ENCODE measurements at places on chromosomes 11 and 22.

GRCh38 chr11:105158436-105158835, 18.9 kb upstream of the CARD18 start:
- DNase-seq, result no peak

GRCh38 chr11:103877221-103877620, 159.2 kb upstream of the DDI1 start:
- no peak for DNase-seq

- DNase-seq, result no peak
Measured at GRCh38 chr11:102251423-102251822, 65.9 kb upstream of the BIRC3 start.

- no peak for DNase-seq
Measured at GRCh38 chr11:43685440-43685839, 4.9 kb downstream of the HSD17B12 start.

DNA sequence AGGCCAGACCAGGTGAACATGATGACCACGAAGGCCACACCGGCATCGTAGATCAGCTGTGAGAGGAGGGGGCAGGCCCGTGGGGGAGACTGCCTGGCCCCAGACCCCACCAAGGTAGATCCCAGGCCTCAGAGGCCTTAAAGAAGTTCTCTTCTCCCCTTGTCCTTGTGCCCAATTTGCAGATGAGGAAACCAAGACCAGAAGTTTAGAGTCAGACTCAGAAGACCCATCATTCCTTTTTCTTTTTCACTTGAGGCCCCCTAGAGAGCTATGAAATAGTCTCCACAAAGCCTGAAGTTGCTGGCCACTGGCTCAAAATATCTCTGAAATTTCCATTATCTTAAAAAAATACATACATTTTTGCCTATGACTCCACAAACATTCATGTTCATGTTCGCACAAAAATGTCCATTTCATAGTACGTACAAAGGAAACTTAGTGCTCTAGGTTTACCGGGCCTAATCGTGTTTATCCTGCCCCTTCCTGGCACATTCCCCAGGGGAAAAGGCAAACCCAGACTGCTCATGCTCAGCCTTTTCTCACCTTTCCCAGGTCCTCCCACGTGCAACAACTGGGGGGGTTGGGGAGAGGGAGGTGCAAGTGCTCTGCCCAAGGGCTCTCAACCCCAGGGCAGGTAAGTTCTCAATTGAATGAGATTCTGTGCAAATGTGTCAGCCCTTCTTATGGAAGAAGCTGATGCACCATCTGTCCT, 19.2 kb downstream of the SLC43A1 start:
- no peak for DNase-seq

DNA sequence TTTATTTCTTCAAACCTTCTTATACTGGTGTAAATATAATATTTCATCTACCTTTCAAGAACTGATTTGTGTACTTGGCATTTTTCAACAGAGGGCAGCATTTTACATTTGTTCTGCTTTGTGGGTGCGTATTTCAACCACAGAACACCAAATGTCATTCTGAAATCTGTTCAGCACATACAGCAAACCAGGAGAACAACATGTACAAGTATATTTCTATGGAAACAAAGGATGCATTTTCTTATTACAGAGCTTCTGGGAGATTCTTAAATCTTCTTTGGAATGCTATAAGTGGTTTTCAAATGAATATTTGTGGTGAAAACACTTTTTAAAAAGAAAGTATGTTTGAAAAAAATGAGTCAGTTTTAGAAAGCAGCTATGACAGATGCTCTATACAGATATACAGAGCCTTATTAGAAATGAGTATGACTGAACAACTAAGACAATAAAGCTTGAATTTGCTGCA, 946.0 kb downstream of the FAM181B start:
- peak; percentile 38 for DNase-seq

DNA sequence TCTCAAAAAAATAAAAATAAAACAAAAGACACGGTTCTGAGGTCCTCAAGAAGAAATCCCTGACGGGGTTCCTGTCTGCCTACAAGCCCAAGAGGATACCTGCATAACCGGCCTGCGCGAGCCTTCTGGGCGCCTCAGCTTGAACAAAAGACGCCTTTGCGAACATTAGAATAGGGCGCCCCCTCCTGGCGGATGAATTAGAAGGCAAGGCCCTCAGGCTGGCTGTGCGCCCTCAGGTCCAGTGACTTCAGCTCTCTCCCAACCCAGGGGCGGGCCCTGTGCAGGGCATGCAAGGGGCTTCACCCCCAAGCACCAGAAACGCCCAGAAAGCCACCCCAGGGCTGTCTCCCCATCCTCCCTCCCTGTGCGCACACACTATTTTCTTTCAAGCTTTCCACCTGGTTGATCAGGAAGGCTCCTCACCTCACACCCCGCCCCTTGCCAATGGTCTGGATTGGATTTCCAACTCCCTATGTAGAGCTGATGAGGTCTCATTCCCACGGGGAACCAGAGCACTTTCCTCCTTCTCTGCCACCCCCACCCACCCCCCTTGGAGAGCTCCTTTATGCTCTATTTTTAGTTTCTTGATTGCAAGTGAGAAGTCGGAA, 273.3 kb downstream of the BUD13 start:
- DNase-seq, result peak; percentile 91

Data from RPMI8226 (cell line).